ENCODE measurements at places on chromosomes 3 and 15.

DNA sequence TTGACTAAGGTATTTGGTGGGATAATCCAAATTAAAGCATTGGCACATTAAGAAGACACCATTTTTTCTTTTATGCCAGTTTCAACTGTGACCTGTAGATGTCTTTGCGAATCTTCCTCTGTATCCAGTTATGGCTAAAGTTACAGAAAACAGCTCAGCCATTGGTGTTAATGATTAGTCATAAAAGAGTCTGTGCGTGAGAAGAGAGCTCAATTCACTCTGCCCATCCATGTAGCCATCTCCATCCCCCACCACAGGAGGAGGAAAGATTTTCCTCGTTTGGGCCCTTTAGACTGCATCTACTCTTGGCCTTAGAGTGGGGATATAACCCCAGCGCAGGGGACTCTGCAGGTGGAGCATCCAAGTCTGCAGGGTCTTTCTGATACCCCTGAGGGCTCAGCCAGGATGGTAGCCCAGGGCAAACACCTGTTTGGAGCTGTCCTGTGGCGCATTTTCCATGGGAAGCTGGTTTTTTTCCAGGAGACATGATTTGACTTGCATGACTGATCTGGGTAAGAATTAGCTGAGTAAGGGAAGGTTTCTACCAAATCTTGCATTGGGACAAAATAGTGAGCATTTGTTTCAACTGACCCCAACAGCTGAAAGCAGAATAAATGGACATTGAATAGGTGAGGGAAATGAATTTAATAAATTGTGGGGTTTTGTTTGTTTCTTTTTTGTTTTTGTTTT is 29.5 kb downstream of the NANOGP8 start:
- no peak for DNase-seq

DNA sequence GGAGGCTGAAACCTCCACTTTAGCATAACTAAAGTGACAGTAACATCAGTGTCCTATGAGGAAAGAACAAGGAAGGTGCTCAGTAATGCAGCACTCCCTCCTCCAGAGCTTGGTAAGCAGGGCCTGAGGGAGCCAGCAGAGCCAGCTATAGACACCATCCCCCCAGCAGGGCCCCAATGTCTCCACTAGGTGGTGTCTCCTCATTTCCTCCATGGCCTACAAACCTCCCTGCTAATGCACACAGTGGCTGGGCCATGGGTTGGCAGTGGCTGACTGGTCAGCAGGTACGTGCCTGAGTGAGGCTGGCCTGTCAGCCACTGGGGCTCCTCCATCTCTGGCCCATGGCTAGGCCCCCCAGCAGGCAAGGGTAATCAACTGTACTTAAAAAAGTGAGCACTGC is 13.6 kb downstream of the MRPS25 start:
- DNase-seq: peak; percentile 67

- DNase-seq: no peak
Measured at GRCh38 chr15:31455499-31455898, 128.9 kb downstream of the KLF13 start.

- no peak for DNase-seq
Measured at GRCh38 chr3:171110715-171111114, 84.2 kb upstream of the SLC2A2 start.

- DNase-seq: no peak
Measured at GRCh38 chr3:157122832-157123427, 37.0 kb downstream of the CCNL1 start.

- DNase-seq: no peak
Measured at GRCh38 chr3:182142928-182143327, 431.2 kb downstream of the SOX2 start.

DNA sequence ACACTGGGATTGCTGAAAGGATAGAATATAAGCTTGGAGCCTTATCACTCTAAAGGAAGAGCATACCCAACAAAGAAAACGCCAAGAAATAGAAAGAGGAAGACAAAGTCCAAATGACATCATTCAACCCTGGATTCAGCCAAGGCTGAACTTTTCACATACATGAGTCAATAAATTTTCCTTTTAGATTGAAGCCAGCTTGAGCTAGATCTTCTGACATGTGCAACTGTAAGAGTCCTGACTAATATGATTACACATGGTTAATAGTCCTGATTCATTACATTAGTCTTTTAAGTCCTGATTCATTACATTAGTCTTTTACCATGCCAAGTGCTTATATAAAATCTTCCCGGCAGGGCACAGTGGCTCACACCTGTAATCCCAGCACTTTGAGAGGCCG is 13.6 kb upstream of the DENND6A start:
- no peak for DNase-seq

DNA sequence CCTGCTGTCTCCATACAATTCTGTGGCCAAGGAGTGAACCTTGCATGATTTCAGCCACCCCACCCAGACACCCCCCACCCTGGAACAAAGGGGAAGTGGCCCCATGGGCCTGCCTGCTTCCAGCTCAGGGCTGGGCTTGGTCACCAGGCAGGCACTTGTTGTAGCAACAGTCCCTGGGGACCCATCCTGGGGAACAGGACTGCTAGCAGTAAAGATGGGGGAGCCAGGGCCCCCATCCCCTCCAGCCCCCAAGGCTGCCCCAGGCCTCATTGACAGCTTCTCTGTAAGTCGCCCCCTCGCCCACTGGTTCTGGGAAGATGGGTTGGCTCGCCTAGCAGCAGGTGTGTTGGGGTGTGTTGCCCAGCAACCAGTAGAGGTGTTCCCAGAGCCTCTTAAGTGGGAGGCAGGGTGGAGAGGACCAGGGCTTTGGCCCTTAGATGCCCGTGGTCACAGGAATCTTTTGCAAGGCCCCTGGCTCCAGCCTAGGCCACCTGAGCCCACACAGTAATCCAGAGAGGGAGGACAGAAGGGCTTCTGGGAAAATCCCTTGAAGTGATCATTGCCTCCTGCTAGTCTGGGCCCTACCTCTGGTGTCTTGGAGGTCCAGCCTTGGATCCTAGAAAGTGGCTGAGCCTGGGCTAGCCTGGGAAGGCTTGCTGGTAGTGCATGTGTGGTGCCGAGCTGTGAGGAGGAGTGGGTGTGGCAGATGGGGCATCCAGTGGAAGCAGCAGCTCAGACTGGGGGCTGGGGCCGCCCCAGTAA is 48.9 kb downstream of the CYP11A1 start:
- no peak for DNase-seq

GRCh38 chr15:70480196-70480856 is 283.0 kb downstream of the UACA start:
- no peak for DNase-seq

DNA sequence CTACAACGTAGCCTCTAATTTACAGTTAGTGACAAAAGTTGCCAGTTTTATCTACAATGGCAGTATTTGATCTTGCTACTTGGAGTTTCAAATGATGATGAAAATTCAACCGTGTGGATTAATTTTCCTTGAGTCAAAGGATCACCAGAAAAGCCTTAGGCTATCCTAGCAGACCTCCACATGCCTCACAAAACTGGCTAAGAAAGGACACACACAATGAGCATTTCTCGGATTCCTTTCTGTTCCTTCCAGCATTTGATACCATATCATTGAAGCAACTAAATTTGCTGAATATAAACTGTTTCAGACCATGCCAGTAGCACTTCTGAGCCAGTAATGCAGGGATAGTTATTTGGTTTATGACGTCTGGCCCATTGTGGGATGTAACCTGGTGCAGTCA is 587.4 kb upstream of the MDFIC2 start:
- no peak for DNase-seq

DNA sequence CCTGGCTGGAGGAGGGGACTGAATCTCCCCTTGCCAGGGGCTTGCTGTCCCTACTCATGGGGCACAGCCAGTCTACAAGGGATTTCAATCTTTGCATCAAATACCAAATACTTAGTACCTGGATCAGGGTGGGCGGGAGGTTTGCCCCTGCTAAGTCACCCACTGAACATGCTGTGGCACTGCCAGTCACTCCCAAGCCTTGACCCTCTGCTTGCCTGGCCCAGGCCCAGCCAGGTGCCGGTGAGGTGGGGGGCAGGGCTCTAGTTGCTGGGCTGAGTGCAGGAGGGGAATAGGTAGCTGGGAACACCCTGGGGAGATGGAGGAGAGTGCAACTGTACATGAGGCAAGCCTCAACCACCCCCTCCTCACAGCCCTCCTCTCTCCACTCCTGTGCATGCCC is 136.3 kb upstream of the LRTM1 start:
- no peak for DNase-seq

Data from hematopoietic multipotent progenitor cell treated with erythropoietin and hydrocortisone succinate and interleukin-3 and kit ligand, for 17 days (in vitro differentiated cells).